ENCODE measurements at places on chromosomes 4 and X. TPM values are rescaled to one million over a fixed set of nuclear protein-coding genes. Genes with fewer than 3 reads are reported as not detected.

The PORCN gene
- 7.4 TPM for total RNA-seq

The FMR1 gene
- 66.3 TPM for total RNA-seq

The BEND4 gene
- total RNA-seq: 1.4 TPM

The PRPS2 gene
- total RNA-seq: 121 TPM

The MAGEB1 gene
- total RNA-seq: not detected

The EGFL6 gene
- 20.2 TPM for total RNA-seq

The FRMPD3 gene
- total RNA-seq: 0.35 TPM

The STATH gene
- not detected for total RNA-seq

The HSFX2 gene
- total RNA-seq: 1.2 TPM

The GLA gene
- 25.6 TPM for total RNA-seq

The DUSP9 gene
- total RNA-seq: 72.7 TPM

The FREM3 gene
- total RNA-seq: 0.12 TPM

The MSL3 gene
- total RNA-seq: 18.9 TPM

The ATP11C gene
- total RNA-seq: 24.4 TPM

The GAB1 gene
- 40.9 TPM for total RNA-seq

The OTUD6A gene
- total RNA-seq: not detected

The RXFP1 gene
- 0.58 TPM for total RNA-seq

The CRMP1 gene
- 17.0 TPM for total RNA-seq

The NR3C2 gene
- 32.6 TPM for total RNA-seq

The CSN1S1 gene
- total RNA-seq: not detected

The CXCL8 gene
- total RNA-seq: 6.0 TPM

The RAB39B gene
- 2.0 TPM for total RNA-seq

The SPP1 gene
- 265 TPM for total RNA-seq

The BMX gene
- 0.70 TPM for total RNA-seq

The GPR50 gene
- not detected for total RNA-seq

The ZNF630 gene
- 3.4 TPM for total RNA-seq

The DDX53 gene
- not detected for total RNA-seq

The NKX3-2 gene
- total RNA-seq: 0.06 TPM

Data from metanephros (tissue), 2 donors.